ENCODE measurements at places on chromosomes 13 and 19.
A peak's percentile ranks its signal among the peaks of the same experiment; 100 is the strongest.

- DNase-seq: no peak
Observed at GRCh38 chr13:23160638-23161480, 19.9 kb upstream of the SGCG start.

GRCh38 chr19:3509566-3509989, 3.5 kb downstream of the FZR1 start:
- DNase-seq: no peak

DNA sequence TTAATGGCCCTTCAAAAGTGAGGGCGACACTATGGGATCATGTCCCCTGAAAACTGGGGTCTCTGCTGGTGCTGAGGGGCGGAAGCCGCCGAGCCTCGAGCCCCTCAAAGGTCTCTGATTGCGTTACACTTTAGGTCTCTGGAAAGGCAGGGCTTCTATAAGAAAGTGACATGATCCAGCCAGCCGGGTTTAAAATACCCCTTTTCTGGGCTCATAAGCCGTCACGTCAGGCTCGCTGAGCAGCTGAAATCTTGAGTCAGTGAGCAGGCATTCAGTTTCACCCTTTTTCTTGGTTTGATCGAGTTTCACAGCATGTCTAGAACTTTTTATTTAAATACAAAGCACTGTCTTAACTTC, 600 bp upstream of the HMGB1 start:
- no peak for DNase-seq

GRCh38 chr19:45935267-45935666, 20.7 kb upstream of the NANOS2 start:
- no peak for DNase-seq

GRCh38 chr19:54795758-54796157, 7.7 kb upstream of the KIR2DL4 start:
- no peak for DNase-seq

DNA sequence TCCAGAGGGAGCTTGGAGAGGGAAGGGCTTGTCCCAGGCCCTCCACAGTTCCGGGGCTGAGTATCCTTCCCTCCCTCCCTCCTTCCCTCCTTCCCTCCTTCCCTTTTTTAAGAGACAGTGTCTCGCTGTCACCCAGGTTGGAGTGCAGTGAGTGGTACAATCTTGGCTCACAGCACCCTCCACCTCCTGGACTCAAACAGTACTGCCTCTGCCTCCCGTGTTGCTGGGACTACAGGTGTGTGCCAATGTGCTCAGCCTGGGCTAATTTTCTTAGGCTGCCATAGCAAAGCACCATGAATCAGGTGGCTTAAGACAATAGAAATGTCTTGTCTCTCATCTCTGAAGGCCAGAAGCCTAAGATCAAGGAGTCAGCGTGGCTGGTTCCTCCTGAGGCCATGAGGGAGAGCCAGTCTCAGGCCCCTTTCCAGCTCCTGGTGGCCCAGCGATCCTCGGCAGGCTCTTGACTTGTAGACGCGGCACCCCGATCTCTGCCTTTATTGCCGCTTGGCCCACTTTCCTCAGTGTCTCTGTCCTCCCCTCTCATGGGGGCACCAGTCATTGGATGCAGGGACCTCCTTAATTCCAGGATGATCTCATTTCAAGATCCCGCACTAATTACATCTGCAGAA, 47.5 kb downstream of the CRTC1 start:
- no peak for DNase-seq

DNA sequence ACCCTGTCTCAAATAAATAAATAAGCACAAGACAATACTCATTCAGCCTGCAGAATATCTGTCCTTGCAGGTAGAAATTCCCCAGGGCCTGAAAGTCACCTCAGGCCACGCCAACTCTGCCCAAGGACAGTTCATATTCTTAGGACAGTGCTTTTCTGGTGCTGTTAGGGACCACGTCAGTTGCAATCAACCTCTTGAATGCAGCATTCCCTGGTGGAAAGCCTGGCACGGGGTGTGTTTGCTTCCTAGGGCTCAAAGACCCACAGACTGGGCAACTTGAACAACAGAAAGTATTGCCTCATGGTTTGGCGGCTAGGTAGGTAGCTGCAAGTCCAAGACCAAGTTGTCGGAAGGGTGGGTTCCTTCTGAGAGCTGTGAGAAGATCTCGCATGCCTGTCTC, 160.3 kb downstream of the KCTD15 start:
- DNase-seq: no peak

DNA sequence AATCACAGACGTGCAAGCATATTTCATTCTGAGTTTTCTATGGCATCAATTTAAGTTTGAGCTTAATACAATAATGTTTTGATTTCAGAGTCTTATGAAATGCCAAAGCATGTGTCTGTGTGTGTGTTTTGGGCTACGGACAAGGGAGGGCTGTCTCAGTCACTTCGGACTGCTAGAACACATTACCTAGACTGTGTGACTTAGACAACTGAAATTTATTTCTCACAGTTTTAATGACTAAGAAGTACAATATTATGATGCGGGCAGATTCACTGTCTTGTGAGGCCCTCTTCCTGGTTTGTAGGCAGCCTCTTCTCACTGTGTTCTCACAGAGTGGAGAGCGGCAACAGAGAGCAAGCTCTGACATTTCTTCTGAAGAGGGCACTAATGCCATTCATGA, 1202.0 kb downstream of the EFNB2 start:
- DNase-seq: no peak

DNA sequence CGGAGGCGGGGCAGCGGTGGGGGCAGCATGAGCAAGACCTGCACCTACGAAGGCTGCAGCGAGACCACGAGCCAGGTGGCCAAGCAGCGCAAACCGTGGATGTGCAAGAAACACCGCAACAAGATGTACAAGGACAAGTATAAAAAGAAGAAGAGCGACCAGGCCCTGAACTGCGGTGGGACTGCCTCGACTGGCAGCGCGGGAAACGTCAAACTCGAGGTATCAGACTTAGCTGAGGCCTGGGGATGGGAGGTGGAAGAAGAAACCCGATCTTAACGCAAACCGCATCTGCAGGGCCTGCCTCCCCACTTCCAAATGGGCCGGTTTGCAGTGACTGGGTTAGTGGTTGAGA, 693 bp downstream of the RFXAP start:
- no peak for DNase-seq

- DNase-seq: no peak
Observed at GRCh38 chr13:107845911-107846310, 369.4 kb downstream of the LIG4 start.

DNA sequence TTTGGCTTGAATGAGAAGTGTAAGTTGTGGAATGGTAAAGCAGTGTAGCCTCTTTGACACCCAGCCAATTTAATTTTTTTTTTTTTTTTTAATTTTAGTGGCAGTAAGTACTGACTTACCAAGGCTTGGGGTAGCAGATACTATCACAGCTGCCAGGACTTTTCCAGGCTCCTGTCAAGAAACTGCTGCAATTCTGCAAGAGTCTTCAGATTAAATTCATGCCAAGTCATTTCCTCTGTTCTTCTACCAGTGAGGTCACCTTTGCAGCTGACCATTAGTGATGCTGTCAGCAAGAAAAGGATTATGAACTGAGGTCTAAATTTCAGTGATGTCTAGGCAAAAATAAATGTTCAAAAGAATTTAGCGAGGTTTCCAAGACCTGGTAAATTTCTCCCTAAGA, 91.2 kb downstream of the GGACT start:
- DNase-seq: no peak

DNA sequence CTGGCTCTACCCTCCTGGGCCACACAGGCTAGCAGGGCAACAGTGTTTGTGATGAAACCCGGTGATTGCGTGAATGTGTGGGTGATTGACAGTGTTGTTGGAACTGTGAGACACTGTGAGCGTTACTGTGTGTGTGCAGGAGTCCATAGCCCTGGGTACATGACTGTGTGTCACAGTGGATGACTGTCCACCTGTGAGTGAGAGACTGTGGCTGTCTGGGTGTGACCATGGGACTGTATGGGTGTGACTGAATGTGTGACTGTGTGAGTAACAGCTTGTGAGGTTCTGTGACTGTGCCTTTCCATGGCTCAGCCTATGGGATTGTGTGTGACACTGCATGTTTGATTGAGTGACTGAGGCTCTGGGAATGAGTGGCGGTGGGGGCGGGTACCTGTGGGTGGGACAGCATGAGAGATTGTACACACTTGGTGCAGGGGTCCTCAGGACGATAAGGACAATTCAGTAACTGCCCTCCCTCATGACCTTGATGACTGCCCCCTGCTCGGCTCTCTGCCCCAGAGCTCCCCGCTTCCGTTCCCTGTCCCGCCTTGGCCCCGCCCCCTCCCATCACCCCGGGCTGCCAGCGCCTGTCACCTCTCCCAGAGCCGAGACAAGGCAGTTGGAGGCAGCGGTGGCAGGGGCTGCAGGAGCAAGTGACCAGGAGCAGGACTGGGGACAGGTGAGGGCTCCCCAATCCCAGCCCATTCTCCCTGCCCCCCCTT, at the start of gene GIPR:
GIPR (plus strand) TSS at position 602 of the 722 bp plus-strand sequence. CDS start 1,300 bp downstream, outside the sequence.
- no peak for DNase-seq

DNA sequence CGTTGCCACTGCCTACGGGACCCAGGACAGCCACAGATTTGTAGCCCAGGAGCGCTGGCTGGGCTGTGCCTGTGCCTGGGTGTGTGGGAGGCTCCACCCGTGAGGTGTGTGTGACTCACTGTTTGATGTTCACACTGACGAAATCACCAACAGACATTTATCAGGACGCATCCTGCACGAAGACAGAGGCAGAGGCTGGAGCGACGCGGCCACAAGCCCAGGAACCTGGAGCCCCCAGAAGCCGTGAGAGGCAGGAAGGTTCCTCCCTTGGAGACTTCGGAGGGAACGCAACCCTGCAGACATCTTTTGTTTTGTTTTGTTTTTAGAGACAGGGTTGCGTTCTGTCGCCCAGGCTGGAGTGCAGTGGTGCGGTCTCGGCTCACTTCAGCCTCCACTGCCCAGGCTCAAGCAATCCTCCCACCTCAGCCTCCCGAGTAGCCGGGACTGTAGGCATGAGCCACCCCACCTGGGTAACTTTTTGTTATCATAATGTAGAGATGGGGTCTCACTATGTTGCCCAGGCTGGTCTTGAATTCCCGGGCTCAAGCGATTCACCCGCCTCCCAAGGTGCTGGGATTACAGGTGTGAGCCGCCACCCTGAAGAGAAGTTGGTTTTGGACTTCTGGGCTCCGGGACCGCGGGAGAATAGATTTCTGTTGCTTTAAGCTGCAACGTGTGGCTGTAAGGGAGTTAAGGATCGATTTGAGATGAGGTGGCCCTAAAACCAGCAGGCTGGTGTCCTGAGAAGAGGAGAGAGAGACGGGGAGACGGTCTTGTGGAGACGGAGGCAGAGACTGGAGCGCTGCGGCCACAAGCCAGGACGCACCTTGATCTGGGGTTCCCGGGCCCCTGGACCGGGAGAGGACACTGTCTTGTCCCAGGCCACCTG, 24.9 kb upstream of the WDR18 start:
- DNase-seq: peak; percentile 13

GRCh38 chr13:29664591-29664990, 69.1 kb upstream of the SLC7A1 start:
- DNase-seq: no peak

DNA sequence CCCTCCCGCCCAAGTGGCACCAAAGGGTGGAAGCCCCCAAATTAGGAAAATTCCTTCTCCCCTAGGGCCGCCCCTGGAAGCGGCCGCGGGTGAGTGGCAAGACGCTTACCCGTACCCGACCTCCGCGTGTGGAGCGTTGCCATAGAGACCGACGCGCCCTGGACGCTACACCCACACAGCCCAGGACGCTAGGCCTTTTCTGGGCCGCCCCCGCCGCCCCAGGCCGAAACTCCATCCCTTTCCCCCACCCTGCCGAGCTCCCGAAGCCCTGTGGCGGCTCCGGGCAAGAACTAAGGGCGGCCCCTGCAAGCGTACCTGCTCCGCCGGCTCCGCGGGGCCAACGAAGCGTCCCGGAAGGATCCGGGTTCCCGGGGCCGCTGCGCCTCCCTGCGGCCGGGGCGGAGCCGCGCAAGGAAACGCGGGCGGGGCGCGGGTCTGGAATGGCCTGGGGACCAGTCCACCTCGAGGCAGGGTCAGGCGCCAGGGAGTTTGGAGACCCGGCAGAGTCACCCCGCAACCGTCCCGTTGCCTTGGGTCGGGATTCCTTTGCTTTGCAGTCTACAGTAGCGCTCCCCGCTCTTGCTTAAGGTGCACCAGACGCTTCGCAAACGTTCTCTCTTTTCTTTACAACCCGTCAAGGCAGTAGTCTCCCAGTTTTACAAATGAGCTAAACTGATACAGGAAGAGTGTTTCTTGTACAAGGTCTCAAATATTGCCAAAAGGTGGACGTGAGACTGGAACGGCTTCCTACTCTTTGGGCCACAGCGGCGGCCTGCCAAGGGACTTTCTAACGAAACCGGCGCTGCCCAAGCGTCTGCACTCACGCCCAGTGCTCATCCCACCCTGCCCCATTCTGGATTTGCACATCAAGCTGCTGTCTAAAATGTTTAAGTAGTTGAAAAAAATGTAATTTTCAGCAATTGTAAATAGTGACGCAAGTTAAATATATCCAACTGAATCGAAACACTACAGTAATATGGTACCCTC, at the start of gene NEK5:
NEK5 (minus strand) TSS at position 360 of the 987 bp plus-strand sequence. CDS start 1,591 bp downstream, outside the sequence.
- DNase-seq: peak; percentile 73

GRCh38 chr19:35117799-35118198, 2.2 kb downstream of the FXYD3 start:
- DNase-seq: no peak

DNA sequence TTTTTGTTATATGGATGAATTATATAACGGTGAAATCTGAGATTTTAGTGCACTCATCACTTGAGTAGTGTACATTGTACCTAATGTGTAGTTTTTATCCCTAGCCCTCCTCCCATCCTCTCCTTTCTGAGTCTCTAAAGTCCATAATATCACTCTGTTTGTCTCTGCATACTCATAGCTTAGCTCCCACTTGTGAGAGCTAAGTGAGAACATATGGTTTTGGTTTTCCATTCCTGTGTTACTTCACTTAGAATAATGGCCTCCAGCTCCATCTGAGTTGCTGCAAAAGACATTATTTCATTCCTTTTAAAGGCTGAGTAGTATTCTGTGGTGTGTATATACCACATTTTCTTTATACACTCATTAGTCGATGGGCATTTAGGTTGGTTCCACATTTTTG, 94.0 kb downstream of the SLC10A2 start:
- DNase-seq: no peak

GRCh38 chr13:27309401-27309958, 38.9 kb downstream of the RASL11A start:
- DNase-seq: no peak

DNA sequence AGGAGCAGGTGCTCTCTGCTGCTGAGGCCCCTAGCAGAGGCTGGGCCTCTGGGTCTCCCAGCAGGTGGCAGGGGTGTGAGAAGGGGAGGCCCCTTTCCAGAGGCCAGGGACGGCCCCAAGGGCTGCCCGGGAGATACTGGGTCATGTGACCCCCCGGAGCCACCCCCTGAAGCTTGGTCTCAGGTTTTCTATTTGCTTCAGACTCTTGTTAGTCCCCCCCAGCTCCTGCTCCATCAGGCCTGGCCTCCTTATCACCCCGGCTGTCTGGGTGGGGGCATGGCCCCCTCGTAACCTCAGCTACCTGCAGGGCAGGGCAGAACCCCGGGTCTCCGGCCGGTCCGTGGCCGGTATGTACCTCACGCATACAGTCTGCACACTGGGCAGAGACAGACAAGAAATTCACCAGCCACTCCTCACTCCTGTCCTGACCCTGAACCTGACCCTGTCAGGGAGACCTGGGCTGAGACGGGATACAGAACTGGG, 13.2 kb upstream of the TCF3 start:
- DNase-seq: no peak

GRCh38 chr13:45827318-45827717, 24.2 kb downstream of the SIAH3 start:
- no peak for DNase-seq

- DNase-seq: no peak
Observed at GRCh38 chr19:46776927-46777911, 11.2 kb downstream of the SLC1A5 start.

- DNase-seq: peak; percentile 81
Observed at GRCh38 chr19:14363183-14364097, 17.8 kb upstream of the ADGRE5 start.

Measured in right hindlimb (tissue), 1 donor.